ENCODE measurements at places on chromosomes 13 and 19.

DNA sequence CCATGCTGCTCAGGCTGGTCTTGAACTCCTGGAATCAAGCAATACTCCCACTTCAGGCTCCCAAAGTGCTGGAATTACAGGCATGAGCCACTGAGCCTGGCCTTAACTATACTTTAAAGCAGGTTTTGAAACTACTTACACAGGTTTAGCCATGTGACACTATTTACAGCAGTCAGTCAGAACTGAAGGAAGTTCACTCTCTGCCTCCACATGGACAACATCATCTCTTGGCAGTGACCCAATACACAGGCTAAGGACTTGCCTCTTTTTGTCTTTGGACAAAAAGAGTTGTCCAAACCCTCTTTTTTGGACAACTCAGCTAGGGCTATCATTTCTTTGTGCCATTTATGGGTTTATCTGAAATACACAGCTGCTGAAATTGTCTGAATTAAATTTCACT lies 89.0 kb upstream of the CLDN10 start:
- no peak for DNase-seq

DNA sequence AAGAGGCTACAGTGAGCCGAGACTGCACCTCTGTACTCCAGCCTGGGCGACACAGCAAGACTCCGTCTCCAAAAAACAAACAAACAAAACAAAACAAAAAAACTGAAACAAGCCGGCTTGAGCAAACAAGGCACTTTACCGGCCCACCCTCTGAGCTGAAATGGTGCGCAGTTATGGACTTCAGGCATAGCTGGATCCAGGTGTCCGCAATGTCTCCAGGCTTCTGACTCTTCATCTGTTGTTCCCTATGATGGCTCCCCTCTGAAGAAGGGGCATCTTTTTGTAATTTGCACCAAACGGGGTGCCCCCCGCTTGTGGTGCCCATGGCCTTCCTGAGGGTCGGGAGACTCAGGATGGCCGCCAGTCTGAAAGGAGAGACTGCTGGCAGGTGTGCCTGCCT lies 6.2 kb downstream of the C2CD4C start:
- no peak for DNase-seq

DNA sequence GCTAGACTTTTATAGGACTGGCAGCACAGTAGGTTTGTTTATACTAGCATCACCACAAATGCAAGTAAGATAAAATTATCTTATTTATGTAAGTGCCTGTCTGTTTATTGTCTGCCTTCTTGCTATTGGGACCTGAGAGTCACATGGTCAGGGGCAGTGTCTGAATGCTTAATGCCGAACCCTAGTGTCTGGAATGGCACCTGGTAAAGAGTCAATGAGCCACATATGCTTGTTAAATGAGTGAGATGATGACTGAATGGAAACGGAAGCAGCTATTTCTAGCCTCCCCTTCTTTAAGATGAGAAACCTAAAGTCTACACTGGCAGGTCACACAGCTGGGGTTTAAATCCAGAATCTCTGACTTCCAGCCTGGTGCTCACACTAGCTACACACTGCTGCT lies 92.2 kb downstream of the STOML3 start:
- DNase-seq: no peak

DNA sequence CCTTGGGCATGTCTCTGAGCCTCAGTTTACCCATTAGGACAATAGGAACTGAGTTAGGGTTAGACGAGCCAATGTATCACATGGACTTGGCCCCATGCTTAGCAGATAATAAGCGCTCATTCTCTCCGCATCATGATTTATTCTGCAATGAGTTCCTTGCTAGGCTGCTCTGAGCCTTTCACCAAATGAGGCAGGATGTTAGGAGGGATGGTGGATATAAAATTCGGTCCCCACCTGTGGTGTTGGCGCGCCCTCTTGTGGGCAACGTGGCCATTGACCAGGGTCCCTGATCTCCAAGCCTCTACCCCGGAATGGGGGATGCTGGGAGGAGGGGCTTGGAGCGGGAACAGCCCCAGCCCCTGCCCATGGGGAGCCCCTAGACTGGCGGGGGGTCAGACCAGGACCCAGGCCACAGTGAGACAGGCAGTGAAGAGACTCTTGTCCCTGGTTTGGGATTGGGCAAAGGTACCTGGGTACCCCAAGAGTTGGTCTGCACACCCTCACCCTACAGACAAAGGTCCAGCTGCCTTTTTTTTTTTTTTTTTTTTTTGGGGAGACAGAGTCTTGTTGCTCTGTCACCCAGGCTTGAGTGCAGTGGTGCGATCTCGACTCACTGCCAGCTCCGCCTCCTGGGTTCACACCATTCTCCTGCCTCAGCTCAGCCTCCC lies 43.9 kb downstream of the CERS4 start:
- peak; percentile 65 for DNase-seq

GRCh38 chr13:111857846-111858560 lies 208.9 kb upstream of the SOX1 start:
- DNase-seq: no peak

DNA sequence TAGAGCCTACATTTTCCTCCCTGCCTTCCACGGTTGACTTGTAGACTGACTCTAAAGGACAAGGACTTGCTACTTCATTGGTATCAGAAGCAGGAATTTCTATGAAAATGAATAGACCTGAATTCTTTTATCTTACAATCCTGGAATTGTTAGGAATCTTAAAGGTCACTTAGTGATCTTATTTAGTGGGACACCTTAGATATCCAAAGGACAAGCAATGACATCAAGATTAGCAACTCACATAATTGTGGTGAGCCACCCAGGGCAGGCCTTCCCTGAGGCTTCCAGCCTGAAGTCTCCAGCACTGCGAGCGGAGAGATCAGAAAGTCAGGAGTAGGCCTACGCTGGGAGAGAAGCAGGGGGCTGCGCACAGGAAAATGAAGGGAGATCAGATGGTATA lies 37.8 kb downstream of the KLF5 start:
- no peak for DNase-seq

DNA sequence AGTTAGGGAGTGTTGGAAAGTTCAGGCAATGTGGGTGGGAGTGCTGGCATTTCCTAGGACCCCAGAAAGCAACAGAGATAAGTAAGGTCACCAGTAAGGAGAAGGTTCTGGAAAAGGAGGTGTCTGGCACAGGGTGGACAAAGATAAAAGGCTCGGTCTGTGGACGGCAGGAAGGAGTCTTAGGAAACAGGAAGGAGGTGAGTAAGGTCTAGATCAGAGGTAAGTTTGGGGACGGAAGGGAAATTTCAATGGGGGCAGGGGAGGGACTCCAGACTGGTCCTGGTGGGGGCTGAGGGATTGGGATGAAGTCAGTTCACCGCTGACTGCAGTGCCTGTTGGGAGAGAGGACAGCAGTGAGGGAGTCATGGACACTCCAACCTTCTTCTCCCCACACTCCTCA lies 7.8 kb upstream of the OPA3 start:
- no peak for DNase-seq

GRCh38 chr13:60226507-60226906 lies 62.8 kb upstream of the DIAPH3 start:
- DNase-seq: no peak

- DNase-seq: no peak
These were observed 2.7 kb upstream of the RPS16 start for GRCh38 chr19:39438270-39438934.

GRCh38 chr19:49775742-49776370 lies 9.1 kb downstream of the AP2A1 start:
- DNase-seq: no peak

GRCh38 chr19:53818756-53819155 lies 5.4 kb downstream of the NLRP12 start:
- DNase-seq: no peak

DNA sequence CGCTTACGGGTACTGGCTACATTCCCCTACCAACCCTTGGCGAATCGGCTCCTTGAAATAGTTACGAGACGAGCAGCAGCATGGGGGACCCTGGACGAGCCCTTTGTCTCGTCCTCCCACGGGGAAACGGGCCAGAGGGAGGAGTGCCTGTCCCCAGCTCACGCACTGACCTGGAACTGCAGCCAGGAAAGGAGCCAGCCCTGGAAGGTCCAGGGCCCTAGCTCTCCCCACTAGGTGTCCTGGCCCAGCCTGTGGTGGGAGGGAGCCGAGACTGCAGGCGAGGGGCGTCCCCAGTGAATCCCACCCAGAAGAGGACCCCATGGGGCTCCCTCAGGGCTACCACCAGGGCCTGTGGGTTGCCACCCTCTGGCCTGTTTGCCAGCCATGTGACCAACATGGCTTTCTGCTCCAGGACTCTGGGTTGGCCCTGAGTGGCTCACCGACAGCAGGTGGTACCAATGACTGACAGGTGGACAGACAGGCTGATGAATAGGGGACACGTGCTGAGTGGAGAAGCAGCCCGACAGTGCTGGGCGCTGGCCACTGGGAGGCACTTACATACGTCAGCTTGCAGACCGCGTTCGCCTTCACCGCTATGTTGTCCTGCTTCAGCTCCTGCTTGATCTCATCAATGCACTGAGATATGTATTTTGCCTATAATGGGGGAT lies 13.2 kb downstream of the AP3D1 start:
- DNase-seq: no peak

DNA sequence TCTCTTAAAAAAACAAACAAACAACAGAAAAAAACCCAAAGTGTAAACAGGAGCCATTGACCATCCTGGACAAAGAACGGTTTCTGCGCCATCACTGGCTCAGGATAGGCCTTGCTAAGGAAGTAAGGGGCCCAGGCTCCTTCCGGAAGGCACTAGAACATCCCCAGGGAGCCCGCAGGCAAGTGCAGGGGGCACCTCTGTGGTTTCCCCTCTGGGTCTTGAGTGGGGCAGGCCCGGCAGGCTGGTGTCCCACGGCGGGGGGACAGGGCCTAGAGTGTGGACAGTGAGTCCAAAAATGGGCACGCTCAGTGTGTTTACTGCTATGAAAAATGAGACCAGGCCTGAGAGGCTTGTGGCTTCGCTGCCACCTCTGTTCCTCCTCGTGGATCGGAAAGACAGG lies 14.8 kb upstream of the RANBP3 start:
- DNase-seq: no peak

GRCh38 chr19:46931202-46931601 lies 70.4 kb downstream of the ARHGAP35 start:
- no peak for DNase-seq

- DNase-seq: peak; percentile 57
These were observed at the start of gene KCTD15 for GRCh38 chr19:33796164-33796875. Gene KCTD15, plus strand, starts transcription at chr19:33796870. Its CDS starts 3,585 bp downstream, at chr19:33800455.

DNA sequence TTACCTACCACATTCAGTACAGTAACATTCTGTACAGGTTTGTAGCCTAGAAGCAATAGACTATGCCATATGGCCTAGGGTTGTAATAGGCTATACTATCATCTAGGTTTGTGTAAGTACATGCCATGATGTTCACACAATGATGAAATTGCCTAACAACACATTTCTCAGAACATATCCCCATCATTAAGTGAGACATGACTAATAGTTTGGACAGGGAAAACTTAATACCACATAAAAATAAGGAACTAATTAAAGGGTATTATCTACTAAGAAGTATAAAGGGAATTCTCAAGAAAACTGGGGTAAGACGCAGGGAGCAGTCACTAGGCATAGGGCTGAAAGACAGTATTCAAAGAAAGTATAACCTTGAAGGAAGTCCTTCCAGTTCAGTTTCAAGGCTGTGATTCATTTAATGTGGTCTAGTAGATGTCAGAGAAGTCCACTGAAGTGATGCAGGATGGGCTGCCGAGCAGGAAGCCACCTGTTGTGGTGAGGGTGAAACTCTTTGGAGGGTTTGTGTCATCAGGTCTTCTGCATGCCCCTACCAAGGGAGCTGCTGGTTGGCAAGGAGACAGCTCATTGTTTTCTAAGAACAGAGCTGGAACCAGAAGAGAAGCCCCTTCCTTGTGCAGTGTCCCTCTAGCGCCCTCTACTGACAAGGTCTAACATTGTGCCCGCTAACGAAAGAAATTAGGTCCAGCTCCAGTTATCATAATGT lies 122.9 kb downstream of the OLFM4 start:
- peak; percentile 71 for DNase-seq

- no peak for DNase-seq
These were observed 38.4 kb downstream of the PIBF1 start for GRCh38 chr13:72820156-72820897.

- no peak for DNase-seq
These were observed 2.9 kb upstream of the ZNF304 start for GRCh38 chr19:57348136-57348535.

- DNase-seq: no peak
These were observed 44.3 kb downstream of the BBC3 start for GRCh38 chr19:47186446-47187334.

DNA sequence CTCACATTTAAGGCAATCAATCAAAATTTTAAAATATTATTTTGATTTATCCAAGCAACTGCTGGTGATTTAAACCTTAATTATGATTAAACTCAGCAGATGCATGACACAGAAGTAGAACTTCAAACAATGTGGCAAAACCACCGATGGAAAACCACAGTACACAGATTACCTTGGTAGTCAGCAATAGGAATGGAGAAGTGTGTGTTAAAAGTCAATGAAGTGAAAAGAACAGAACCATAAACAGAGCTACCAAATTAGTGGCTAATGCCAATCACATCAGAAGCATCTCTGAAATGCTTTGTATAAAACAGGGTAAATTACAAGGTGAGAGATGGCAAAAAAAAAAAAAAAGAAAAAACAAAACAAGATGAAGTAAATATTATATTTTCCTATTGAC lies 31.2 kb downstream of the KATNAL1 start:
- DNase-seq: no peak

DNA sequence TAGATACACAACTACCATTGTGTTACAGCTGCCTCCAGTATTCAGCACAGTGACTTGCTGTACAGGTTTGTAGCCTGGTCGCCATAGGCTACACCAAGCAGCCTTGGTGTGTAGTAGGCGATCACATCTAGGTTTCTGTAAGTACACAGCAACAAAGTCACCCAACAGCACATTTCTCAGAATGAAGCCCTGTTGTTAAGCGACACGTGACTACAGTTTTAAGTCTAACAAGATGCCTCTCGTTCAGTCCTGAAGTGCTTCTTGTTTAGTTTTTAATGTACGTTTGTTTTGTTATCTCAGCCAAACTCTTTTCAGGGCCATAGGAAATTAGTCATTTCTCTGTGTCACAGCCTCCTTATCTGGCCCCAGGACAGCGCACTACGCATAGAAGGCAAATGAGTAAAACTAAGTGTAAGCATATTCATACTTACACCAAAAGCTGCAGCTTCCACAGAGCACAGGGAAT lies 50.0 kb upstream of the GPR183 start:
- no peak for DNase-seq

DNA sequence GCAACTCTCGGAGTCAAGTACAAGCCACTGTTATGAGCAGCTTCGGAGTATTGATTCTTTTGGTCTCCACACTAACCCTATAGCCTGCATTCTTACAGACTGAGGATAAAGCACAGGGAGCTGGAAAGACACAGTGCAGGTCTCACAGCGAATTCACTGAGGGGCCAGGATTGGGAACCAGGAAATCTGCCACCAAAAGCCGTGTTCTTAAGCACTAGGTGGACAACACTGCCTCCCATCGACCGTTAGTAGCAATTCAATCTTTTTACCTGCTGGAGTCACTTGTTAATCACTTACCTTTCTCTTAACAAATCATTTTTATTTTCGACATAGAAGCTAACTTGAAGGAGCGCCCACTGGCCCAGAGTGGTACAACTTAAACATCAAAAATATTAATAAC lies 6.3 kb downstream of the PMIS2 start:
- peak; percentile 42 for DNase-seq

Measured in NCI-H1092 treated with DMSO at 0.1 percent for 48 hours (cell line).